ENCODE measurements at places on chromosomes 1 and 21.
A peak's percentile ranks its signal among the peaks of the same experiment; 100 is the strongest.

- no peak for DNase-seq
Observed at GRCh38 chr1:93443454-93443853, 4.5 kb upstream of the FNBP1L start.

DNA sequence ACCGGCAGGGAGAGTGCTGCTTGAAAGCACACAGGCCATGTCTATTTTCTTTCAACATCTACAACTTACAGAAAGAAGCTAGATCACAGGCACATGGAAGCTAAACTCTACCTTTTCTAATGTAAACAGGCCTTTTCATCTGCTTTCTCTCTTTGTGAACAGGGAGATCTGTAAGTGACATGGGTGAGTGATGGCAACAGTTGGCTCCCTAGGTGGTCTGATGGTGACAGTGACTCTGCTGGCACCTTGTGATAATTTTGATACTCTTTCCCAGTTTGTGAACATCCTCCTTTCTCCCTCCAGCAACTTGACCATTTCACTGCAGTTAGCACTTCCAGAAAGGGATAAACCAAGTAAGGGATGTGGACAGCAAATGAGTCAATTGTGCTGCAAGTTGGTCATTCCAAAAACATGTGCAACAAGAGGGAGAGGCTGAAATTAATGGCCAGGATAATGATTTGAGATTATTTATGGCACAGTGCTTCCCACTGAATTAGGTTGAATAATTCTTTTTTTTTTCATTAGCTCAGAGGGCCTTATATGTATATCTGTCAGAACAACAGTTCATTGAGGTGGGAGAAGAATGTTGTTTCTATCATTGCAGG, 89.5 kb downstream of the XCL2 start:
- DNase-seq, result no peak

GRCh38 chr21:46151989-46152926, 3.1 kb downstream of the FTCD start:
- DNase-seq, result no peak

DNA sequence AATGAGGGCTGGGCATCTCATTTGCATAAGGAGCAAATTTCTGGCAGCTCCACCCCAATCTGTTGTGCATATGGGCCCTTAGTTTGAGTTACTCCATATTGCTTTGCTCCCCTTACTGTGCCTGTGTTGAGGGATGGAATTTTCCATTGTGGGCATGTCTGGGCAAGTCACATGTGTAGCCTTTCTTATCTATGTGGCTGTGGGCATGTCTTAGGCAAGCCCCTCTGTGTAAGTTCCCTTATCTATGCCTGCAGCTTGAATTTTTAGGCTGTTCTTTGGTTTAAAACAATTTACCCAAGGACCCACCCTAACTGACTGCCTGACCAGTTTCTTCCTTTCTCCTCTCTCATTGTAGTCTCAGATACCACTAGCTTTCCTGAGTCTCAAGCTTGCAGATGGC, 405.7 kb upstream of the NCAM2 start:
- DNase-seq, result no peak

DNA sequence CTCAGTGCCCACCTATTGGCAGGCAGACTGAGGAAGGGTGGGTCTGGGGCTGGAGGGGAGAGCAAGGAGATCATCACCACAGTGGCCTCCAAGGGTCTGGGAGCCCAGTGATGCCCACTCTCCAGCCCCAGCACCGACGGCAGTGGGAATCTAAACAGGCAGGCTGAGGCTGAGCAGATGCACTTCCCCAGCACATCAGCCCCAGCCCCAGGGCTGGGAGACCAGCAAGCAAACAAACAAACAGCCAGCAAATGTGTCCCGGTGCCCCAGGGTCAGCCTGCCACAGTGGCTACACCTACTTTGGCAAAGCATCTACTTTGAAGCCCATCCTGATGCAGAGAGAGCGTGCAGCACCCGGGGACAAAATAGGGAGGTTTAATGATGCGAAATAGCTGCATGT, 216.3 kb upstream of the ZC3H12A start:
- DNase-seq, result peak; percentile 42

- no peak for DNase-seq
Observed at GRCh38 chr1:116172666-116173065, 61.5 kb downstream of the MAB21L3 start.

GRCh38 chr1:179883745-179884138, 1.7 kb downstream of the TOR1AIP1 start:
- DNase-seq, result peak; percentile 12

DNA sequence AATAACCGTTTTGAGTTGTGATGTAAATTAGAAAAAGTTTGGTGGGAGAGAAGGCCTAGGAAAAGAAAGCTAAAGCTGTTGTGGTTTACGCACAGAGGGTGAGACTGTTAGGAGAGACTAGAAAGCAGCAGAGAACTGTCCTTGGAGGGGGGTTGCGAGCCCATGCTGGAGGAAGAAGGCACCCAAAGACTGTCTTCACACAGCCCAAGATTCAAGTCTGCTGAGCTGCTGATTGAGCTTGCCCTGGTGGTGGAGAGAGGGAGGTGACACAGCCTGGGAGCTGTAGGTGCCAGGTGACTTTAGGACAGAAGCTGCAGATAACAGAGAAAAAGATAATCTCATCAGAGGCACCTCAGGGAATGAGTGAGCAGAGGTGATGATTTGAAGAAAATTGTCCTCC, 18.3 kb upstream of the TLR5 start:
- DNase-seq, result no peak

All from COR-L47 (cell line).